ENCODE measurements at places on chromosomes 11 and 22.

GRCh38 chr11:60955571-60955970, 3.6 kb upstream of the SLC15A3 start:
- DNase-seq, result no peak

DNA sequence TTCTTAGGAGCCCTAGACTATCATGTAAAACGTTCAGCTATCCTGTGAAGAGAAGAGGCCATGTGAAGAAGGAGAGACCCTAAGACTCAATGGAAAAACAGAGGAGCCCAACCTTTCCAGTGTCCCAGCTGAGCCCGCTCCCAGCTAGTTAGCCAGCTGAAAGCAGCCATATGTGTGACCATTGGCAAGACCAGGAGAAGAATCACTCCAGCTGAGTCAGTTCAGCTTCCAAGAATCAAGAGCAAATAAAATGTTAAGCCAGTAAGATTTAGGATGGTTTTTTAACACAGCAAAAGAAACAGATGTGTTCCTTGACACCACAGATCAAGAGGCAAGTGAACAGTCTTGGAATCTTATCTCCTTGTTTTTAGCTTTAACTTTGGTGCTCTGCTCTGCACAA, 108.0 kb downstream of the CCDC81 start:
- DNase-seq, result no peak

DNA sequence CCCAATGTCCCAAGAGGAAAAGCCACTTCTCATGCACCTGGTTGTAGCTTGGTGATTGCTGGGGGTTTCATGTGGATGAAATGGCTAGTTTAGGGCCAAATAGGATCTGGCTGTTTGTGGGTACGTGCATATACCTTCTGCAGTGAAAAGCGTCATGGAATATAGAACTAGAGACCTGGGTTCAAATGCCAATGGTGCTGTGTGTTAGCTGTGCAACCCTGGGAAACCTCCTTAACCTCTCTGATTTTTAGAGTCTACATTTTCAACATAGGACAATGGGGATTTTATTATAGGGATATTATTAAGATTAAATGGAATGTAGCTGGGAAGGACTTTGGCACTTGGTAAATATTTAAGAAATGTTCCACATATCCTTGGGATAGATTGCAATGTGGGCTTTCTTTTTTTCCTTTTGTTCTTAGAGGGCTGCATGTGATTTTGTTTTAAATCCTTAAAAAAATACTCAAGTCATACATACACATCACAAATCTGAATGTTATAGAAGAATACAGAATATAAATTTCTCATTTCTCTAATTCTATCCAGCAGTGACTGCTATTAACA, 112.6 kb upstream of the E2F8 start:
- DNase-seq, result no peak

GRCh38 chr11:72828081-72828567, 13.9 kb downstream of the ATG16L2 start:
- no peak for DNase-seq

- no peak for DNase-seq
Measured at GRCh38 chr11:74480688-74481417, 12.7 kb downstream of the LIPT2 start.

DNA sequence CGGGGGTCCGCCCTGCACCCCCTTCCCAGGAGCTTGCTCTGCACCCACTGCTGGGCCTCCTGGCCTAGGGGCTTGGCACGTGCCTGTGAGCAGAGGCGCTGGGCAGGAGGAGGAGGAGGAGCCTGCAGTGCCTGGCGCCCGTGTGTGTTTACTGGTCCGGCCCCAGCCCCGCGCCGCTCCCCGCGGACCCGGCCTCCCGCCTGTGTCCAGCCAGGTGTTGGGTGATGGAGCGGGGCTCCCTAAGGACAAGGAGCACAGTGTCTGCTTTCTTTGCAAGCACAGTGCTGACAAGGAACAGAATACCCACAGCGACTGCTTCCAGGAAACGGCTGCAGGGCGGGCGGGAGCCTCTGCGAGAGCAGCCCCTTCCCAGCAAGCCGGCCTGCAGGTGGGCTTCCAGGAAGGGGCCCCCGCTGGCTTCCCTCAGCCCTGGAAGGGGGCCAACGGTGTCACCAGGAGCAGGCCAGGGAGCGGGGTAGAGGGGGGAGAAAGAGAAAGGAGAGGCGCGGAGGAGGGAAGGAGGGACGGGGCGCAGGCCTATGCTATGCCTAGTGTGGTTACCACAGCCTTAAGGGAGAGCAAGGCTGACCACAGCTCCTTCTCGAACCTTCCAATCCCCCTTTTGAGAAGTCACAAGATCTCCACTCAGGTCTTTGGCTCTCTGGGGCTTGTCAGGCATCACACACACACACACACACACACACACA, 6.6 kb downstream of the H19 start:
- no peak for DNase-seq

- DNase-seq, result no peak
Measured at GRCh38 chr11:8689726-8690255, 7.2 kb downstream of the RPL27A start.

DNA sequence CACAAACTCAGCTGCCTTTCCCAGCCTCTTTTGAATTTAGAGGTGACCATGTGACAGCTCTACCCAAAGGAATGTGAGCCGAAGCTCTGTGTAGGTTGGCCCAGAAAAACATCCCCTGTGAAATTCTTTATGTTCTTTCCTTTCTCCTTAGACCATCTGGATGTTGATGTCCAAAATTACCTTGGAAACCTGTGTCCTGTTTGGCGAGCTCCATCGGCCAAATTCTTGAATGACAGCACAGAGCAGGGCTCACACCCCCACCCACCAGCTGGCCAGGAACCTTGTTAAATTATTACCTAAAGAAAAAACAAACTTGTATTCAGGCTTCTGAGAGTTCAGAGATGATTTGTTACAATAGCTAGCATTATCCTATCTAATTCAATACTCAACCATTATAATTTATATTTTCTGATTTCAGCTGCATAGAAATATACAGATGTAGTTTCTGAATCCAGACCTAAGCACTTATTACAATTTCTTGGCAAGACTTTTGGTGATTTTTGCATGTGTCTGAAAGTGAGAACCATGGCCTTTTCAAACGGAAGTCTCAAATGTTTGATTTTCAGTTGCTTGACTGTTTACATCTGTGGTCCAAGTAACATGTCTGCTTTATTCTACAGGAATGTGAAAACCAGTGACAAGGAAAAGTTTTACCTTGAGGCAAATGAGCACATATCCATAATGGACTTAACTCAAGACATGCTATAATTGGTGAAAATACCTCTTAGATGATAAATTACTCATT, 554.2 kb downstream of the NTM start:
- no peak for DNase-seq

- DNase-seq, result no peak
Measured at GRCh38 chr11:105298174-105298573, 158.6 kb upstream of the CARD18 start.

DNA sequence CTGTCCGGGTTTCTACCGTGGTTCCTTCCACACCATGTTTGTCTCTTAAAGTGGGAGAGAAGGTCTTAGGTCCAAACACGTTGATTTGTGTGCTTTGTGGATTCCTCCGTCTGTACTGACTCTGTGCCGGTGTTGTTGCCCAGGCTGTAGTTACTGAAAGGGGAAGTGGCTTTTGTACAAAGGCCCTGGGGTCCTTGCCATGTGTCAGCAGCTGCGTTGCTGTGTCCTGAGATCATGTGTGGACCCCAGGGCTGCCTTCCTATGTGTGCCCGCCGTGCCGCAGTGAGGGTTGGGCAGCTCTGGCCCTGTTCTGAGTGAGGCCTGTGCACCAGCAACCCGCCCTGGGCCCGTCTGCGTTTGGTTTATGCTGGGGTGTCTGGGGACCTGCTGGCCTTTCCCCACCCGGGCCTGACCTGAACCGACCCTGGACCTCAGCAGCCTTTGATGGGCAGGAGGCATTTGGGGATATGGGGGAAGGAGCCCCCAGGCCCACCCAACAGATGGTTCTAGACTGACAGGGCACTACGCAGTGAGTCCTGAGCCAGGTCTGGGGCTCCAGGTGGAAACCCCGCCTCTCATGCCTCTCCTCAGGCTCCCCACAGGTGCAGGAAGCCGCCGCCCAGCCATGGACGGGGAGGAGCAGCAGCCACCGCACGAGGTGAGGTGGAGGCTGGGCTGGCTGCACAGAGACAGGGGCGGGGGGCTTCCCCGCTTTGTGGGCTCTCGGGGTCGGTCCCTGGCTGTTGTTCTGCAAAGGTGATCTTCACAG, 6.9 kb downstream of the TRABD start:
- no peak for DNase-seq

- no peak for DNase-seq
Measured at GRCh38 chr22:35368386-35368785, 12.5 kb upstream of the HMOX1 start.

DNA sequence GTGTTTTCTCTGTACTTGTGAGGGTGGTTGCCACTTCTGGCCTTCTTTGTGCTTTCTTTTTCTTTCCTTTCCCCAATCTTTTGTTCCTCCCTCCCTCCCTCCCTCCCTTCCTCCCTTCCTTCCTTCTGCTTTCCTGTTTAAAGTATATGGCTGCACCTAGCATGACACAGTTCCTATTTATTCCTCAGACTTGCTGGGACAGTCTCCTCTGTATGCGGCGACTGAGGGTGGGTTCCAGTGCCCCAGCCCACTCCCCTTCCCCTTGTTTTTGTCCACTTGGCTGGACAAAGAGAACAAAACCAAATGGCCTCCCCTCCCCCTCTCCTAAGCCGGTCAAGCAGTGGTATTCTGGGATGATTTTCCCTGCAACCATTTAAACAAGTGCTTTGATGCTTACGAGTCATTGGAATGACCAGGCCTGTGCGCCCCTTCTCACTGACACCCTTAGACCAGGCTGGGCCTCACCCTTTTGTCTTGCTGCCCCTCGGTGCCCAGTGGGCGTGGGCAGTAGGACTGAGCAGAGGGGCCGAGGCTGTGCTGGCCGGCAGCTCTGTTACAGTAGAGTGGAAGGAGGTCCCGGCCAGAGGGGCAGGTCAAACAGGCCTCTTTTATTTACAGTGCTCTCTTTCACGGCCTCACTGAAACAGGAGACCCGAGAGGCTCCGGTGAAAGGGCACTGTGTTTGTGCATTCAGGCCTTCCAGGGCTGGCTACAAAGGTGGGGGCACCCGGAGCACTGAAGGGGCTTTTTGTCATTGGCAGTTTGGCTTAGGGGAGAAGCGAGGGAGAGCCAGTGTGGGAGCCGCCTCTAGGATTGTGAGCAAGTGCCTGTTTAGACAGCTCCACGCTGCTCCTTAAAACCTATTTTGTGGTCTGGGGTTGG, 32.2 kb downstream of the ZBTB16 start:
- no peak for DNase-seq

DNA sequence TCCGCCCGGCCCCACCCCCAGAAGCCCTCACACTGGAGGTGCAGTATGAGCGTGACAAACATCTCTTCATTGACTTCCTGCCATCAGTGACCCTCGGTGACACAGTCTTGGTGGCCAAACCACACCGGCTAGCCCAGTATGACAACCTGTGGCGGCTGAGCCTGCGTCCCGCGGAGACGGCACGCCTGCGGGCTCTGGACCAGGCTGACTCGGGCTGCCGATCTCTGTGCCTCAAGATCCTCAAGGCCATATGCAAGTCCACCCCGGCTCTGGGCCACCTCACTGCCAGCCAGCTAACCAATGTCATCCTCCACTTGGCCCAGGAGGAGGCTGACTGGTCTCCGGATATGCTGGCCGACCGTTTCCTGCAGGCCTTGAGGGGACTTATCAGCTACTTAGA, 6.6 kb upstream of the ATF4 start:
- no peak for DNase-seq

DNA sequence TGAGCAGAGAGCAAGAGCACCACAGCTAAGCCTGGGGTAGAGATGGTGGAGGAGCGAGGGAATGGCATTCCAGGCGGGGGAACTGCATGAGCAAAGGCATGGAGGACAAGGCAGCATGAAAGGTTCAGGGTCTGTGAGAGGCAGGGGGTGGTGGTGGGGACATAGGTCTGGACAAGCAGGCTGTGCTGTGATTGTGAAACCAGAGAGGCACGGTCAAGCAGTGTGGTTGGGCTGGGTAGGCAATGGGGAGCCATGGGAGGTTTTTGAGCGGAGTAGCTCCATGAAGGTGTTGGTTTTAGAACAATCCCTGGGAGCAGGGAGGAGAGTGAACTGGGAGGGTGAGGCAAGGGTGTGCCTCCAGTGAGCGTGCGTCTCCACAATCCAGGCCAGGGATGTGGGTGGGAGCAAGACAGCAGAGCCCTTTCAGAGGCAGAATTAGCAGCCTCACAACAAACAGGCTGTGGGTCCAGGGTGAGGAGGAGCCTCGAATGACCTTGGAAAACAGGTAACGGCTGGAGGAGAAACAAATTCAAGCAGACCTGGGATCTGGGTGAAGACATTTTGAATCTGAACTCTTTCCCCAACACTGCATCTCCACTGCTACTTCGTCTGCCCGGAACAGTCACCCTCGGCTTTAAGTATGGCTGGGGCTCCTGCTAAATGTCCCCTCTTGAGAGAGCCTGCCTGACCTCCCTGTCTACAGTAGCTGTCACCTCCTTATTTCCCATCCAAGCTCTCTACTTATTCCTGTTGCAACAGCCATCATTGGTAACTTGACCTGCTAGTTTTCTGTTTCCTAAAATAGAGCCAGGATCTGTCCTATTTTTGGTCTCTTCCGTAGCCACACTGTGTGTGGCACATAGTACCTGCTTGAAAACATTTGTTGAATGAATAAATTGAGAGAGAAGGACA, 27.0 kb upstream of the TSPAN18 start:
- DNase-seq, result no peak

- DNase-seq, result peak; percentile 42
Measured at GRCh38 chr22:38148245-38148644, 33.4 kb downstream of the PLA2G6 start.

- DNase-seq, result no peak
Measured at GRCh38 chr22:32378707-32379272, 21.1 kb downstream of the RFPL3 start.

DNA sequence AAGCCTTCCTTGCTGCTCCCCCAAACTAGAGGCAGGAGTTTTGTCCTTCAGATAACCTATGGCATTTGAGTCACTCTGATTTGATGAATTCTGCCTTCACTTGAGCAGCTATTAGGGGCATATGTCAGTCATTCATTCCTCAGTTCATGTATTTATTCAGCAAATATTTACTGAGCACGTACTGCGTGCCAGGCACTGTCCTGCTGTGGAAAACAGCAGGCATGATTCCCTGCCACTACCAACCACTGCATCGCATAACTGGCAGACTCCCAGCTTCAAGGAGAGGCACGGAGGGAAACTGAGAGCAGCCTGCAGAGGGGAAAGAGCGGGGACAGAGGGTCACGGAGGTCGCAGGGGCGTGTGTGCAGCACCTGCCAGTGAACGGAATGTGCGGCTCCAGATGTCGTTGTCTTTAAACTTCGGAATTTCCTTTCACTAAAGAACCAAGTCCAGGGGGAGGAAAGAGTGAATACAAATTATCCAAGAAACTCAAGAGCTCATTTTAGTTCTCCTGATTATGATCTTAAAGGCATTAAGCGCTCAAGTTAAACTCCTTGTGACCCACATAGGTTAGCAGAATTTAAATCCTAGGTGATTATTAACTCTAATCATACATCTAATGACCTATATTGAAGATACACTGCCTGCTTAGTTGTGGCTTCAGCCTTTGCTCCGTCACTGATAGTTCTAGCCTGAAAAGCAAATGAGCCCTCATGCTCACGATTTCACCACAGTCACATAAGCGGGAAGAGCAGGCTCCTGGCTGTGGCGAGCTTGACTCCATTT, 12.6 kb downstream of the PPARA start:
- no peak for DNase-seq

All from non-pigmented ciliary epithelial cell (primary cell).